GM04503 (cell line): ENCODE measurements at places on chromosomes 13 and 19.

DNA sequence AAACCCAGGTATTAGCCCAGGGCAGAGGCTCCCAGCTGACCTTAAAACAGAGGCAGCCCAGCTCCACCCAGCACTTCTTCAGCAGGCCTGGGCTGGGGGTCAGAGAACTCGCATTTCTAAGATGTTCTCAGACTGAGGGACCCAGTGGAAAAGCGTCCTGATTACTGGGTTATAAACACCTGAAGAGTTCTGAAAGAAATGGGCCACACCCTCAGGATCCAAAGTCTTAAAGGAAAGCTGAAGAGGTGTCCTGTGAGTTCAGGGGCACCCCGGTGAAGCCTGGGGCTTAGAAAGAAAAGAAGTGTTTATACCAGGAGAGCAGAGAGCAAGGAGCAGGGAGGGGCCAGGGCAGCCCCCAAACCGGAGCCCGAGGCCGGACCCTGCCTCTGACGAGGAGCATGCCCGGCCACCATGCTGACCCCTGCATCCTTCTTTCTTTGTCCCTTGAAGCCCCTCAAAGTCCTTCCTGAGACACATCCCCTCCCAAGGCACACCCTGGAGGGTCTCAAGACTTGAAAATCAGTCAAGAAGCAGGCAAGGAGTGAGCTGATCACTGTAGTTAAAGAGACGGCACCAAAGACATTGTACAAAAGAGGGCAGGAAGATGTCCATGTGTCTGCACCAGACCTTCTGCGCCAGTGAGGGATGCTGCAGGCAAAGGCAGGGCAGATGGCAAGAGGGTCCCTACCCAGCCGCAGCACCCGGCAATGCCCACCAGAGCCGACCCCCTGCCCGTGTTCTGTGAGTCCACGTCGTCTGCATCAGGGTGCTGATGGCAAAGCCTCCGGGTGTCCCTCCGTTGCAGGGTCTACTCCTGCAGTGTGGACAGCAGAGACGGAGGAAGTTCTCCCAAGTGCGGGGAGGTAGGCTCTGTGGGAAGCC, 10.6 kb upstream of the RAB20 start:
- DNase-seq, result no peak

DNA sequence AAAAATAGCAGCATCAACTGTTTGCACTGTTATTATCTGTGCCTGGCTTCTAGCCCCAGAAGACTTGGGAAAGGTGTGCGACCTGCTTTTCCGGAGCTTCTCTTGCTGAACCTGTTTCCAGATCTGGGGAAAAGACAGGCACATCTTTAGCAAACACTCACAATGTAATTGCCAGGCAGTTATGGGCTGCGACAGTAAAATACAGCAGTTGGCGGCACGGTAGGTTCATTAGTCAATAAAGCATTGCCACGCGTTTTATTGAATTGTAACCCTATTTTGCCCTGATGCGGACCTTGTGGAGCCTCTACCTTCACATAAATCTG, 223.7 kb upstream of the TSHZ3 start:
- no peak for DNase-seq

DNA sequence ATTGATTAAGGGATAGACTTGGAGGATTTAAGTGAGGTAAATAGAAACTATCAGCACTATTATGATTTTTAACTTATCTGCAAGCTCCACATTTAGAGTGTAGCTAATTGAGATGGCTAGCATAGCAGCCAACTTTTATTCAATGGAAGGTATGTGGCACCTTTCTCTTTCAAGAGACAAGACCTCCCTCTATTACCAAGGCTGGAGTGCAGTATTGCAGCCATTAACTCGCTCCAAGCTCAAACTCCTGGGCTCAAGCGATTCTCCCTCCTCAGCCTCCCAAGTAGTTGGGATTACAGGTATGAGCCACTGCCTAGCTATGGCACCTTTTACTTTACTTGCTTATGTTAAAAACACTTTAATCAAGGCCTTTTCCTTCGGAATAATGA, 8.2 kb downstream of the TPT1 start:
- no peak for DNase-seq

DNA sequence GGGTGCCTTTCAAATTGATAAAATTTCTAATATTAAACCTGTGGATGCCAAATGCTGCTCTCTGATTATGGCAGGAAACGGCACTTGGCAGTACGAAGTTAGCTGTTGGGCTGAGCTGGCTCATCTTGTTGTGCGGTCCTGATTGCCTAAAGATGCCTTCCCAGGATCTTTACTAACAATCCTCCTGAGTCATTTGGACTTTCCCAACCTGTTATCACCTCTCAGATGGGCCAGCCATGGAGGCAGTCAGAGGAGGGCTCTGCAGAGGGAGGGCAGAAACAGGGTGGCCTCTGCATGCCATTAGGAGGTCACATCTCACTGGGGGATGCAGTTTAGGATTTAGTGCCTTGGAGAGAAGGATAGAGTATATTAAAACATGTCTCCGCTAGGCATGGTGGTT, 27.3 kb downstream of the ALOX5AP start:
- DNase-seq, result no peak

- no peak for DNase-seq
Measured at GRCh38 chr13:41085961-41086585, 24.8 kb downstream of the WBP4 start.

GRCh38 chr13:96771486-96772367, 222.5 kb downstream of the OXGR1 start:
- DNase-seq, result no peak

GRCh38 chr19:4597278-4597974, 37.9 kb upstream of the SEMA6B start:
- no peak for DNase-seq

- DNase-seq, result no peak
Measured at GRCh38 chr19:45791744-45792469, 738 bp downstream of the DMWD start.

DNA sequence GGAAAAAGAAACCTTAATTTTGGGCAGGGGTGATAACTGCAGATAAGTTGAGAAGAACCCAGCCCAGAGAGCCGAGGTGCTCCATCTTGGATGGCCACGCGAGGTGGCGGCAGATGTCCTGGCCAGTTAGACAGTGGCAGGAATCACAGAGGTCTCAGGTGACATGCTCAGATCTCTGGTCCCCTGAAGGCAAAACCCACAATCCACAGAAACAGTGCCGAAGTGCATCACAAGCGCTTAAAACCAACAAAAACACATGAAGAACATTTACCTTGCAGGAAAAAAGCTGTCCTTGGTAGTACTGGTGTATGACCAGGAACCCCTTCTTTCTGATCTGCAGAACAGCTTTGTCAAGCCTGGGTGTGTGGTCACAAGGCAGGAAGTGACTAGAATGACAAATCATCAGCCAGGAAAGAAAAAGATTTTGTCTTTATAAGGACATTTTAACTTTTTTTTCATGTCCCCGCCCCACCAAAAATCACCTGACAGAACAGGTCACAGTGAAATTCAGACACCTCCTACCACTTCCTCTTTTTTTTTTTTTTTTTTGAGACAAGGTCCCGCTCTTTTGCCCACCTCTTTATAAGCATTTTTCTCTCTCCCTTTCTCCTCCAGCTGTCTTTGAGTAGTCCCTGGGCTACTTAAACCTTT, at the start of gene LCP1:
TSS of gene LCP1 (minus strand) at position 338 of the 651 bp plus-strand sequence. CDS start 22,515 bp downstream, outside the sequence.
- DNase-seq, result no peak

DNA sequence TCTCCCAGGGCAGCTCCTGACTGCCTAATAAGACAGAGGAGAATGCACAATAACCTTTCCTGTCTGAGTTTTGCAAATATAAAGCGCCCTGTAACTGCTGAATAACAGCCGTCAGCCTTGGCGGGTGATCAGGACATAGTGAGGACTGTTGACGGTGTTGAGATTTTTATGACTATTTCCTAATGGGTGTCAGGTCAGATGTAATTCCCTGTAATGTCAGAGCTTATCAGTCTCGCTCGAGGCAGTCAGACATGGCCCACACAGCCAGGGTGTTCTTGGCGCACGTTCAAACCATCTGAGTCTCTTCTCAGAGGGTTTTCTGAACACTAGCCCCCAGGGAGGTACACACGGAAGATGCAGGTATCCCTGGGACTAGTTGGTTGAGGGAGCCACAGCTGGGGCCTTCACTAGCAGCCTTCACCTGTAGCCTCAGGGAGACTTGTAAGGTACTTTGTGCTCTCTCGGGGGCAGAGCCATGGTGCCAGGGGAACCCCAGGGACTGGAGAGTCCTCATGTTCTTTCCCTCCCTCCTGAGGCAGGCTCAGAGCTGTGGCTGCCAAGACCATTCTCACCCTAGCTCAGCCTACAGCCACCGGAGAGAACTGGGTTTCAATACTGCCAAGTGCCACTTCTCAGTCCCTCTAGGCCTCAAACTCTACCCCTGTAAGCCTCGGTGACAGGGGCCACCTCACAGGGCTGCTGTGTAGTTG, 213.1 kb downstream of the UQCRFS1 start:
- no peak for DNase-seq

- DNase-seq, result no peak
Measured at GRCh38 chr13:47835470-47836228, 165.4 kb downstream of the SUCLA2 start.

DNA sequence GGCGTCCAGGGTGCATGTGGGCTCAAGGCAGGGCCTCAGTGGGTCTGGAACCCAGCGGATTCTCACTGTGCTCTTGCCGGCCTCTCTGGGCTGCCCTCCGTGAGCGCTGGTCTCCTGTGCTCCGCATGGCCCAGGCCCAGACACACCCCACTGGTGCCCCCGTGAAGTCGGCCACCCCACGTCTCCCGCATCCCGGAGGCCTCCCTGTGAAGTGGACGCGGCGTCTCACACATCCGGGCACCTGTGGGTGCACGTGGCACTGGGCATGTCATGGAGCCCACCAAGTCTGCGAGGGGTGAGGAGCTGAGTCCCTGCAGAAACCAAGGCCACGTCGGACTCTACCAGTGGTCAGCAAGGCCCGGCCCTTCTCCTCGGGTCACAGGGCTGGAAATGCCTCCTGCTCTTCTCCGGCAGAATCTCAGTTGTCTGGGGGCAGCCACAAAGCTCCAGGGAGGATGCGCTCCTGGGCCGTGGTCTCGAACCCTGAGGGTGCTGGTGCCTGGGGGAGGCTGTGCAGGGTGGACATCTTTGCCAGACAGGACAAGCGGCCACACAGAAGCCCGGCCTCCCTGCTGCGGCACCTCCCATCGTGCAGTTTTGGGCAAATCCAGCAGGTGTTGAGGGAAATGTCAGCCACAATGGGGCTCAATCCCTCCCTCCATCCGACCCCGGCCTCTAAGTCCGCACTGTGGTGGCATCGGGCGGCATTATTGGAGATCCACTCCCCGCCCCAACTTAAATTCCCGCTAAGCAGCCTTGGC, 2.2 kb downstream of the C13orf46 start:
- no peak for DNase-seq

GRCh38 chr13:27375686-27376326, 48.6 kb upstream of the GTF3A start:
- DNase-seq, result peak; percentile 27

DNA sequence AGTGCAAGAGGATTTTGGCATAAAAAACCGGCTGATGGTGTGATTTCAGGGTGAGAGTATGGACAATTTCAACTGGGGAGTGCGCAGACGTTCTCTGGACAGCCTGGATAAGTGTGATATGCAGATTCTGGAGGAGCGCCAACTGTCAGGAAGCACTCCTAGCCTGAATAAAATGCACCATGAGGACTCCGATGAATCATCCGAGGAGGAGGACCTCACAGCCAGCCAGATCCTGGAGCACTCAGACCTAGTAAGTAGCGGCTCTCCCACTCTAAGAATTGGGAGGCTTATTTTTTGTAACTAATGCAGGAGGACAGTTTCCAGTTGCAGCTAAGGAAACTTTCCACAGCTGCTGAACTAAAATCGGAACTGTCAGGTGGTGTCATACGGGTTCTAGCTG, 53.6 kb downstream of the ZAR1L start:
- no peak for DNase-seq

DNA sequence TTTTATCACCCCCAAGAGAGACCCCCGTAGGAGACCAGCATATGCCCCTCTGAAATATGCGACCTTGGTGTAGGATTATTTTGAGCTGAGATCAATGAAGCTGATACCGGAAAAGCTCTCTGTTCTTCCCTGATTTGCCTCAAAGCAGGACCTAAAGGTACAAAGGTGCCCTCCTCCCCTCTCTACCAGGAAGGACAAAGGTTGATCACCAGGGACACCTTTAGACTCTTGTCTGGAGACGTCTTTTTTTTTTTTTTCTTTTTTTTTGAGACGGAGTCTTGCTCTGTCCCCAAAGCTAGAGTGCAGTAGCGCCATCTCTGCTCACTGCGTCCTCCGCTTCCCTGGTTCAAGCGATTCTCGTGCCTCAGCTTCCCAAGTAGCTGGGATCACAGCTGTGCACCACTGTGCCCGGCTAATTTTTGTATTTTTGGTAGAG, 792 bp upstream of the PEX11G start:
- DNase-seq, result no peak

GRCh38 chr19:32859591-32859990, 10.0 kb downstream of the SLC7A9 start:
- no peak for DNase-seq

GRCh38 chr13:95745752-95746151, 68.8 kb downstream of the DNAJC3 start:
- no peak for DNase-seq

GRCh38 chr19:14402332-14403144, 16.6 kb downstream of the DDX39A start:
- DNase-seq, result no peak

GRCh38 chr19:47486900-47487299, 2.9 kb upstream of the KPTN start:
- no peak for DNase-seq

DNA sequence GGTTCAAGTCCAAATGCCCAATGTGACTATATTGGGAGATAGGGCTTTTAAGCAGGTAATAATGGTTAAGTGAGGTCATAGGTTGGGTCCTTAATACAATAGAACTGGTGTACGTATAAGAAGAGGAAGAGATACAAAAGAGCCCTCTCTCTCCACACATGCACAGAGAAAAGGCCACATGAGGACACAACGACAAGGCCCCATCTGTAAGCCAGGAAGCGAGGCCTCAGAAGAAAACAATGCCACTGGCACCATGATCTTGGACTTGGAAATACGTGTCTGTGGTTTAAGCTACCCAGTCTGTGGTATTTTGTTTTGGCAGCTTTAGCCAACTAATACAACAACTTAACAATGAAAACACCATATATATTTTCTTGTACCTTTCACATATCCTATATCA, 23.4 kb upstream of the RFC3 start:
- DNase-seq, result no peak
